ENCODE measurements at places on chromosomes 12 and 14.

DNA sequence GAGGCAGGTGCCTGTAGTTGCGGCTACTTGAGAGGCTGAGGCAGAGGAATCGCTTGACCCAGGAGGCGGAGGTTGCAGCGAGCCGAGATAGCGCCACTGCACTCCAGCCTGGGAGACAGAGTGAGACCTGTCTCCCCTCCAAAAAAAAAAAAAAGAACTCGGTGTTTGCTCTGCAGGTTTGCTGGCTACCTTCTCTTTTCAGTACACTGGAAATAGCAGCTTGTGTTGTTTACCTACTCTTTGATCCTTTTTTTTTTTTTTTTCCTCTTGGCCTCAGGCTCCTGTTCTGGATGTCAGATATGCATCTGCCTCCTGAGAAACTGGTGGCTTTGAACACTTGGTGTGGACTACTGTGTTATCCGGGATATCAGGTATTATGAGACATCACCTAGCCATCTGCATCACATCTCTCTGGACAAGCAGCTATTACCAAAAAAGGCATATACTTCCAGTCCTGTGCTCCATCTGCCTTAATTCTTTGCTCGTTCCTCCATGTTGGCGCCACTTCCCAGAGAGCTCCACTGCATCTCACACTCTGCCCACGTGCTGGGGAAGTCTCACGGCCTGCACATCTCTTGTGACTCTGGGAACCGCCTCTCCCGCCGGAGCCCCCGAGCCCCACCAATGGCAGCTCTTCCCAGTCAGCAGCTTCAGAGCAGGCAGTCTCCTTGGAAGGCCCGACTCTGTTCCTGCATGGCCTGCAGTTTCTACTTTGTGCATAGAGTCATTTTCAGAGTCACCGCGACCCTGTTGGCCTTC lies 50.9 kb upstream of the TRAF3 start:
- no peak for DNase-seq

DNA sequence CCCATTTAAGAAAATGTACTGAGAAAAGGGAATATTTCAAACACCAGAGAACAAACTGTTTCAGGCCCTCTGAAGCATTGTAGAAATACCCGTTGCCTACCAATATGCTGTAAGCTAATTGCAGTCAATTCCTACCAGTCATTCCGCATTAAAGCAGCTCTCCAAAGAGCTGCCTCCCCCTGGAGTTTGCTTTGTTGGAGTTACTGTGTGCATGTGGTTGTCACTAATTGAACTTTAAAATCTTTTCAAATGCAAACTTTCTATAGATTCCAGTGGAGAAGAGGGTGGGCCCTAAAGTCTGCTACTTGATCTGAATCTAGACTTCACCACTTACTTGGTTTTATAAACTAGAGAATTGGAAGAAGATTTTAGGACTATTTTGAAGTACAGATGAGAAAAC lies 112.7 kb downstream of the PLXNC1 start:
- no peak for DNase-seq

DNA sequence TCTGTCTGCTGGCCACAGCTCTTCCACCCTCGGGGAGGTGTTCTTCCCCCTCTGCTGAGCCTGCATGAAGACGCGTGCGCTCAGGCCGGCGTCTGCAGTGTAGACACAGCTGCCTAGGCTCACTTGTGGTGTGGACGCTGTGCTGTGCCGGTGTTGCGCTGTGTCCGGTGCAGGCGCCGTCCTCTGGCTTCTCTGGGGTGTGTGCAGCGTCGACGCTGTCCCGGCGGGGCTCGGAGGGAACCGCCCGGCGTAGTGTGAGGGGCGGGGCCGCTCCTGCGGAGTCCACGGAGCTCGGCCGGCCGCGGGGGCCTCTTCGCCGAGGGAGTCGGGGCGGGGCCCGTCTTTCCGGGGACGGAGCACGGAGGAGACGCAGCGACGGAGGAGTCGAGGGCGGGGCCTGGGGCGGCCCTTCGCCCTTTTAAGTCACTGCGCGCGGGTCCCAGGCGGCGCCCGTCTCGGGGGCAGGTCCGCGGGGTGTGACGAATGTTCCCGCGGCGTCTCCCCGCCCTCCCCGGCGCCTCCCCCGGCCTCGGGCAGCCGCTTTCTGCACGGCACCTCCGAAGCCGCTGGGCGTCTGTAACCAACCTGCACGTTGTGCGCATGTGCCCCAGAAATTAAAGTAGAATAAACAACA lies 45.2 kb downstream of the NOC4L start:
- DNase-seq: peak; percentile 98

DNA sequence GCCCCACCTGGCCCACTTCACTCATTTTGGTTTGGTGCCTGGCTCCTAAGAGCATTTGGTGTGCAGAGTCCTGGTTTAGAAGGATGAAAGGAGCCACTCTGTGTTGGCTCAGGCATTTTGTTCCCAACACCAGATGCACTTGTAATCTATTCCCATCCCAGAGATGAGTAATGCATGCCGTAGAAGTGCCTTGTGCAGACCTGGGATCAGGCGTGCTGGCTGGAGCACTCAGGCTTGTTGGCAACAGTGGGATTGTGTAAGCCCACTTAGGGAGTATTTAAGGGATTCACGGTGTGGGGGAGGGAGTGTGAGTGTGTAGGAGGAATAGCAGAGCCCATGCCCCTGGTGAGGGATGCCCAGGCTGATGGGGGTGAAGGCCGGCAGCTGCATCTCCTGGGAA lies 501.5 kb upstream of the TBX3 start:
- no peak for DNase-seq

DNA sequence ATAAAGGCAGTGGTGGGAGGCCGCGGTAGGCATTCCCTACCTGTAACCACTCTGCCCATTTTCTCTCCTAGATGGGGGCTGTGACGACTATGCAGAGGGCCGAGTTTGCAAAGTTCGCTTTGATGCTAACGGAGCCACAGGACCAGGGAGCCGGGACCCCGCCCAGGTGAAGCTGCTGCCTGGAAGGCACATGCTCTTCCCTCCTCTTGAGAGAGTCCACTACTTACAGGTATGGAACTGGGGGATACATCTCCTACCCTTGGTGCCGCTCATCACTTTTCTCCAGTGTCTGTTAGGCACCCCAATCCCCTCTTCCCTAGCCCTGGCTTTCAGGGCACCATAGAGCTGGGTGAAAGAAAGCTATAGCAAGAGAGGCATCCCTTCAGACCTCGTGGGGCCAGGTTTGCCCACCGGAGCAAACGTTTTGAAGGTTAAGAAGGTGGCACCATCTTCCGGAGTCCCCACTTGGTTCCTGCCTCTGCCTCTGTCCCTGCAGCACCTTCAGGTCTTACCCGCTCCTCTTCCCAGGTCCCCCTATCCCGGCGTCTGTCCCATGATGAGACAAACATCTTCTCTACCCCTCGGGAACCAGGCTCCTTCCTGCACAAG lies 2.0 kb upstream of the P3H3 start:
- DNase-seq: no peak

- no peak for DNase-seq
These were observed 124.3 kb downstream of the PPHLN1 start for GRCh38 chr12:42450248-42450647.

- no peak for DNase-seq
These were observed 81.9 kb upstream of the MAX start for GRCh38 chr14:65184032-65184764.

GRCh38 chr12:48995086-48995879 lies 3.9 kb downstream of the DDN start:
- no peak for DNase-seq

GRCh38 chr12:102069707-102070106 lies 7.9 kb upstream of the WASHC3 start:
- no peak for DNase-seq

- no peak for DNase-seq
These were observed 273.0 kb downstream of the FUT8 start for GRCh38 chr14:65685572-65685971.

- DNase-seq: no peak
These were observed 340.6 kb downstream of the GXYLT1 start for GRCh38 chr12:41804026-41804425.
